ENCODE measurements at places on chromosomes 13 and 19.

DNA sequence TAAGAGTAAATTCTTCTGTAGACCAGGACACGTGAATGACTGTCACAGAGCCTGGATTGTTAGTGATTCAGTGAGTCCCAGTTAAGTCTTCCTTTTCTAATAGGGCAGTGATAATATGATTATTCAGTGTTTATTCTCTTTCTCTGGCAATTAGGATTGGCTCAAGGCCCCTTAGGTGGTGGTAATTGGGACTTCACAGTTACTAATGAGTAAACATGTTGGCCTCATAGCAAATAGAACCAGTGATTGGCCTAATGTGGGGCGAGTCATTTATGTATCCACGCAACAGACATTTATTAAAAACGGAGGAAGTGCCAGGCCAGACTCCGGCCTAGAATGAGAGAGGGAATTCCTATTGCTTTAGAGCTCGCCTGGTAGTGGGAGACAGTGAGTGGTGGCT, 72.4 kb downstream of the SHISA2 start:
- DNase-seq, result no peak

- DNase-seq, result no peak
These were observed 12.7 kb downstream of the CEACAM21 start for GRCh38 chr19:41588497-41589209.

DNA sequence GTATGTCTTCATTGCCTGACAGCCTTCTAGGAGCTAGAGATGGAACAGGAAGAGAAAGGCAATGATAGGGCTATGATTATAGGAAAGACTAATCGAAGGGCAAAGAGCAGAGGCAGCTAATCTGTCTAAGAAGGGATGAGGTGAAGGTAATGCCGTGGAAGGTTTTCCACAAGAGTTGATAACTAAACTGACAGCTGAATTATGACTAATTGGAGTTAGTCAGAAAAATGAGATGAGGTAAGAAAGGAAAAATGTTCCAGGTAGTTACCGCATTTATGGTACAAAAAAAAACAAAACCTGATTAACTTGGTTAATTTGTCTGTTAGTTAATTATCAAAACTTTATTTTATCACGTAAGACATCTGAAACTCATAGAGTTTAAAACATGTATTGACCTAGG, 260.3 kb downstream of the SLITRK6 start:
- no peak for DNase-seq

DNA sequence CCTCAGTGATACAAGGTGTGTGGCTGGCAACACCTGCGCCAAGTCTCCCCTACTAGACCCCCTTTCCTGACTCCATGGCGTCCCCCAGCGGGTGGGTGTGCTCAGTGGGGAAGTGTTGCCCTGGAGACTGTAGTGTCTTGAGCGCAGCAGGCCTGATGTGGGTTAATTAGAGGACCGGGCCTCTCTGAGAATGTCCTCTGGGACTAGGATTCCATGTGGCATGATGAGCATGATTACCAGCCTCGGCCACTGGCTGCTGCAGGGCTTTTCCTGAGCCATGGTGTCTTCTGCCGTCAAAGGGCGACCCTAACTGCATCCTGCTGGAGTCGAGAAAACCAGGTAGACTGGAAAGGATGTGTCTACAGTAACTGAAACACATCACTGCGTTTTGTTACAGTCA, 28.1 kb downstream of the MICOS13 start:
- no peak for DNase-seq

- no peak for DNase-seq
These were observed 113.7 kb downstream of the RFC3 start for GRCh38 chr13:33931397-33932311.

GRCh38 chr13:95955255-95955654, 97.9 kb downstream of the UGGT2 start:
- no peak for DNase-seq

DNA sequence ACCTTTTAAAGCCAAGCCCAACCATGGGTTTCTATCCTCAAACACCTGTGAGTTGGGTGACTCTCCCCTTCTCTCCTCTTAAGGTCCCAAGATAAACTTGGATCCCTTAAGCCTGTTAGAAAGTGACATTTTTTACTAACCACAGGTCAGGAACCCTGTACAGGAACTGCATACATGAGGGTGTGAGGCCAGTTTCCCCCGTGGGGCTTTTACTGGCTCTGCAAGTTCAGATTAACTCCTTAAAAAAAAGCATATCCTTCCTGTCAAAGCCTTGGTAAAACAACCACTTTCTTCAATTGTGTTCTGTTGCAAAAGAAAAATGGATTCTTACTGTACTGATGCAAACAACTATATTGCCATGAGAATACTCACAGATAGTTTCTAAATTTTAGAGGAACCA, 2638.7 kb upstream of the PCDH20 start:
- DNase-seq, result no peak

- DNase-seq, result no peak
These were observed 27.2 kb downstream of the ADPRHL1 start for GRCh38 chr13:113425941-113426590.

- DNase-seq, result no peak
These were observed 64.5 kb upstream of the SCEL start for GRCh38 chr13:77470986-77471385.

GRCh38 chr13:109671919-109672318, 114.5 kb downstream of the IRS2 start:
- no peak for DNase-seq

DNA sequence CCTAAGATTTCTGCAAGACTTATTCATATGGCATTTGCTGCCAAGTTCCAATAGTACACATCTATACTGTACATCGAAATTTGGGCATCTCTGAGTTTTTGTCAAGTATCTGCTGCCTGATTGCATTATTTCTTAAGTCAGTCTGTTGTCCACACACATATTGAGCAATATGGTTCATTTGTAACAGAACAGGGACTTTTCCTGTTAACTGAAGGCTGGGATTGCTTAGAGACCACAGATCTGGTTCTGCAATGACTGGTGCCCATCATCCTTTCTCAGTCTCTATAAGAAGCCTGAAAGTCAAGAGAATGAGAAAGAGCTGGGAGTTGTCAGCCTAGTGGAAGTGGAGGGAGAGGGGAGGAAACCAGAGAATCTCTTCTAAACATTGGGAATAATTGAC, 22.5 kb upstream of the MYCBP2 start:
- no peak for DNase-seq

DNA sequence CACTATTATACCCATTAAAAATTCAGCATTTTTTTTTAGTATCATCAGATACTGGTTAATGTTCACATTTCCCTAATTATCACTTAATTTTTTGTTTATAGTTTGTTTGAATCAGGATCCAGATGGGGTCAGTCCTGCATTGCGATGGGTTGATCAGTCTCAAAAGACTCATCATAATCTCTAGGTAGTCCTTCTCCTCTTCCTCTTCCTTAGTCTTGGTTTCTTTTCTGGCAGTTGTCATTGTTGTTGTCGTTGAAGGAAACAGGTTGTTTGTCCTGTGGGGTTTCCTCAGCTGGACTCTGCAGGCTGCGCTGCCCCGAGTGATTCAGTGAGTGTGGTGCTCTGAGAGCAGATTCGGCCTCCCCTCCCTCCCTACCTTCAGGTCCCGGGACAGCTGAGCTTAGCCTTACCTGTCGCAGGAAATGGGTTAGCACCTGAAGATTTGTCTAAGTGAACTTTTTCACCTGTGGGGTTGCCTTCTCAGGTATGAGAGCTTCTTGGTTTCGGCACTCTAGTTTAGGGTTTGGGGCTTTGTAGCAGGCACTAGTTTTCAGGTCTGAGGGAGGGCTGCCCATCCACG, 34.1 kb downstream of the NFIX start:
- no peak for DNase-seq

DNA sequence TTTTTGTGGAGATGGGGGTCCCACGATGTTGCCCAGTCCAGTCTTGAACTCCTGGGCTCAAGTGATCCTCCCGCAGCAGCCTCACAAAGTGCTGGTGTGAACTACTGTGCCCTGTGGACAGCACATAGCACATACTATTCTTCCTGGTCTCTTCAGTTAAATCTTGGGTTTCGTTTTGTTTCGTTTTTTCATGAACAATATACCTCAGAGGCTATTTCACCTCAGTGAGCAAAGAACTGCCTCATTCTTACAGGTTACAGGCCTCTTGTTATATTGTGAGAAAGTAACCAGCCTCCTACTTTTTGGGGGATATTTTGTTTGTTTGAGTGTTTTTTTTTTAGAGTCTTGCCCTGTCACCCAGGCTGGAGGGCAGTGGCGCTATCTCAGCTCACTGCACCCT, 1.3 kb upstream of the C3 start:
- no peak for DNase-seq

- DNase-seq, result no peak
These were observed 7.1 kb upstream of the KLK14 start for GRCh38 chr19:51089786-51090185.

- DNase-seq, result no peak
These were observed 1042.2 kb downstream of the DIAPH3 start for GRCh38 chr13:59121507-59121906.

GRCh38 chr19:44592451-44592890, 20.9 kb upstream of the IGSF23 start:
- peak; percentile 11 for DNase-seq

- DNase-seq, result no peak
These were observed 255.2 kb downstream of the PCDH9 start for GRCh38 chr13:66974889-66975288.

GRCh38 chr13:27595055-27595811, 25.1 kb downstream of the LNX2 start:
- DNase-seq, result no peak

DNA sequence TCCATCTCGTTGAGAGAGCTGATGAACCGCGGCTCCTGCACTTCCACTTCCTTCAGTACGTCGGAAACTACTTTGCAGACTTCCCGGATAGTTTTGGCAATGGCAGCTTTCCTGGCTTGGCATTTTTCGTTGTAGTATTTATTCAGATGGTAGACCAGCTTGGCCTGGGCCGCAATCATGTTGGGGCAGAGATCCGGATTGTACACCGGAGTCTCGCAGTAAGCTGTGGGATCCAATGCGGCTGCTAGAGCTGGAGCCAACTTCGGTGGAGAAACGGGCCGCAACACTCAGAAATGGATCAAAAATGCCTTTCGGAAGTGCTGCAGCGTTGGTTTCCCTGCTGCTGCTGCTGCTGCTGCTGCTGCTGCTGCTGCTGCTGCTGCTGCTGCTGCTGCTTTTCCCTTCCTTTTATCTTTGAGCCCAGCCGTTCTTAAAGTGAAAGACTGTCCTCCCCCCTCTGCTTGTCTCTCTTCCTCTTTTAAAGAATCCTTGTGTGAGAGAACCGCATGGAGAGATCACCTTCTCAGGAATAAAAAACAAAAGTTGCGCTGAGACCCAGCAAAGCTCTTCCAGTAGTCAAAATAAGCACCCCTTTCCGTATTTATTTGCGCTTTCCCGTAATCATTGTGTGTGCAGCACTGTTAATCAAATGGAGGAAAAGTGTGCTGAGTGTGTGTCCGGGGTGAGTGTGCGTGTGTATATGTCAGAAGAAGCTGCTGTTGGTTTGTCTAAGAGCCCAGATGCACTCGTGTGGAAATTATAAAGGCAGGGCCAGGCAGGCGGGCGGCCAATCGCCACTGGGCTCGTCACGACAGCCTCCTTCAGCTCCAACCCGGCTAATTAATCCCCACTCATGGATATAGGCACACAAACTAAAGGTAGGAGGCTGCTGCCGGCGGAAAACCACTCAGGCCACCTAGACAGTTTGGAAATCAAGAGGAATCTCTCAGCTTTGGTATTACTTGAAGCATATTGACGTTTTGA, at the start of gene MAB21L1:
Gene MAB21L1, minus strand, starts transcription at position 730 of the 984 bp plus-strand sequence. Its CDS starts 551 bp downstream, at position 179.
- peak; percentile 12 for DNase-seq
